ENCODE measurements at places on chromosomes 12 and 14.
A peak's percentile ranks its signal among the peaks of the same experiment; 100 is the strongest.

- DNase-seq: no peak
Measured at GRCh38 chr12:58504143-58504938, 416.0 kb downstream of the LRIG3 start.

DNA sequence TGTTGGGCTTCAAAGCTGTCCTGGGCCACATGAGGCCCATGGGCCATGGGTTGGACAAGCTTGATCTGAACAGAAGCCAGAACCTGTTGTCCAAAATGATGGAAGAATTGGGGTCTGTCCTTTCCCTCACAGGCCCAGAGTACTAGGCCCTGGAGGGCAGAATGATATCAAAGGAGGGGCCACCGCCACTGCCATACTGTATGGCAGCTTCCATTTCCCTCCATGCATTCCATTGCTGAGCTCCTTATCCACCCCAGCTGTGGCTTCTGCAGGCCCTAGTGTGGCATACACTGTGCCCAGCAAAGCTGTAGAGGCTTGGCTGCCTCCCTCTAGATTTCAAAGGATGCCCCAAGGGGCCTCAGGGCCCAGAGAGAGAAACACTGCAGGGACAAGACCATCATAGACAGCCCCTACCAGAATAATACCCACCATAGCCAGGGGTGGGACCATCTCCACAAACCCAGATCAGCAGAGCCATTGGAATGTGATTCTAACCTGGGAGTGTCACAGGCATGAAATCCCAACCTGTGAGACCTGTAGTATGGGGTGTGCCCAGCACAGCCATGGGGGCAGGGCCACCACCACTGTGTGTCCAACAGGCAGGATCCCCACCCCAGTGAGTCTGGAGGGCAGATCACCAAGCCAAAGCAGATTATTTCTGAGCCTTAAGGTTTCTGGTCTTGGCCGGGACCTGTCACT, 61.4 kb upstream of the BEGAIN start:
- no peak for DNase-seq

GRCh38 chr14:67360470-67361206, 510 bp downstream of the EIF2S1 start:
- no peak for DNase-seq

GRCh38 chr12:54337854-54338650, 13.1 kb downstream of the COPZ1 start:
- no peak for DNase-seq

DNA sequence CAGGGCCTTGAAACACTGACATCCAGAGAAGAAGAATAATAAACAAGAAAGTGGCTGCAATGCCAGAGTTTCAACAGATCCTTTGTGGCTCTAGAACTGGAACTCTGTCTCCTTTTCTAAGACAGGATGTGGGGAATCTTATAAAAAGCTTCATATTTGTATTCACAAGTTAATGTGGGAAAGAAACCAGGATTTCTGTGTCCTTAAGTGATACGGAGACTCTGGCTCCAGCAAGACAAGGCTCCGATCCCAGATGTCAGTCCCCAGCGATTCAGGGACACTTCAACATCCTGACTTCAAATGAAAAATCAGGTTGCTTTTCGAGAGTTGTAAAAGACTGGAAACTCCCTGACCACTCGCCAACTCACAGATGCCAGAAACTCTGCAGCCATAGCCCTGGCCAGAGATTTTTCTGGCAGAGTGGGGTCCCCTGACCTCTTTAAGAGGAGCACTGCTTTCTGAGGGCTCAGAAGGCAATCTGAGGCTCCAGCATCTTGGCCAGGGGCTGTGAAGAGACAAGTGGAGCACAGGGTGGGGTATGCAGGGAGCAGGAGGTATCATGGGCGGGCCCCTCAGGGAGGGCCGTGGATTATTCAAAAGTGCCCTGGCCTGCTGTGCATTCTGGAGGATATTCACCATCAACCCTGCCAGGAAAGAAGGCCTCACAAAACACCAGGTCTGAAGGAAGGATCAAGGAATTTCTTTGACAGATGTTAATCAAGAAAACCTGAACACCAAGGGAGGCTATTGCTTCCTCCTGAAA, 53.3 kb downstream of the TMX1 start:
- DNase-seq: no peak

GRCh38 chr14:71931492-71932228, 569 bp upstream of the RGS6 start:
- DNase-seq: no peak

- DNase-seq: no peak
Measured at GRCh38 chr12:69238589-69239351, 599 bp upstream of the CPSF6 start.

GRCh38 chr12:94099632-94100031, 48.7 kb upstream of the PLXNC1 start:
- DNase-seq: no peak

- peak; percentile 22 for DNase-seq
Measured at GRCh38 chr14:75303381-75303789, 24.8 kb downstream of the FOS start.

- no peak for DNase-seq
Measured at GRCh38 chr12:115910057-115910456, 367.4 kb downstream of the MED13L start.

- DNase-seq: no peak
Measured at GRCh38 chr12:69508621-69509020, 38.4 kb downstream of the FRS2 start.

- no peak for DNase-seq
Measured at GRCh38 chr12:8584004-8584403, 28.7 kb downstream of the AICDA start.

- no peak for DNase-seq
Measured at GRCh38 chr14:100615736-100616695, 28.8 kb upstream of the BEGAIN start.

- DNase-seq: no peak
Measured at GRCh38 chr12:113929312-113929989, 36.7 kb downstream of the RBM19 start.

DNA sequence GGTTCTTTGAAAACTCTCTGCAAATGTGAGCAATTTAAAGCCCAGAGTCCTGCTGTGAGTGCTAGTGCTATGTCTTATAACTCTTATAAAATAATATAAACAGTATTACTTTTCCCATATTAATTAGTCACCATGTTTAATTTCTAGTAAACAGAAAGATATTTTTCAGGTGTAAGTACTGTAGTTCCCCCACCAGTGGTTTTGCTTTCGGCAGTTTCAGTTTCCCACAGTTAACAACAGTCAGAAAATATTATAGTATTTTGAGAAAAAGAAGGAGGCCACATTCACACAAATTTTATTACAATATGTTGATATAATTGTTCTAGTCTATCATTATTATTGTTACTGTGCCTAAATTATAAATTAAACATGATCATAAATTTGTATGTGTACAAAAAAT, 800.5 kb downstream of the LRFN5 start:
- no peak for DNase-seq

DNA sequence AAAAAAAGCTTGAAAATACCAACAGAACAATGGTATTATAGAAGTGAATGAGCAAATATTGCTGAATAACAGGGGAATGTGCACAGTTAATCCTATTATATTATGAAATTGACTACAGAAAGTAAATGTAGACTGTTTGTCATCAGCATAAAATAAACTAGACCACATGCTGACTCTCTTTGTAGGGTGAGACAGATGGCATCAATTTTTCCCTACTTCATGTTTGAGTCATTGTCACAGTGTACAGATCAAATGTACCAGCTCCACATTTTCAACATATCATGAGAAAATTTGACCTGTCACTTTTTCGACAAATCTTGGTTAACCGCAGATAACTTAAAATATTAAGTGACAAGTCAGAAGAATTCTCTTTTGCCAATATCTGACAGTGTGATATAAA, 421.0 kb downstream of the RPL10L start:
- DNase-seq: no peak

- DNase-seq: no peak
Measured at GRCh38 chr14:92973261-92973797, 50.4 kb downstream of the CHGA start.

GRCh38 chr14:32710731-32711680, 227.7 kb upstream of the NPAS3 start:
- no peak for DNase-seq

- no peak for DNase-seq
Measured at GRCh38 chr14:61488417-61489401, 167.3 kb downstream of the PRKCH start.

DNA sequence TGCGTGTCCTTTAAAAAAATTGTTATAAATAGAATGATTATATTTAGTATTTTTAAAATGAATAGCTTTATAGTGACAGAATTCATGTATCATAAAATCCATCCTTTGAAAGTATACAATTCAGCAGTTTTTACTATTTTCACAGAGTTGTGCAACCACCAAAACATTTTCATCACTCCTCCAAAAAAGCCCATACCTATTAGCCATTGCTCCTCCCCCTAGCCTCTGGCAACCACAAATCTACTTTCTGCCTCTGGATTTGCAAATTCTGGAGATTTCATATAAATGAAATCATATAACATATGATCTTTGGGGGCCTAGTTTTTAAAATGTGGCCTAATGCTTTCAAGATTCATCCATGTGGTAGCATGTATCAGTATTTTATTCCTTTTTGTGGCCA, 117.9 kb upstream of the MED13L start:
- no peak for DNase-seq

DNA sequence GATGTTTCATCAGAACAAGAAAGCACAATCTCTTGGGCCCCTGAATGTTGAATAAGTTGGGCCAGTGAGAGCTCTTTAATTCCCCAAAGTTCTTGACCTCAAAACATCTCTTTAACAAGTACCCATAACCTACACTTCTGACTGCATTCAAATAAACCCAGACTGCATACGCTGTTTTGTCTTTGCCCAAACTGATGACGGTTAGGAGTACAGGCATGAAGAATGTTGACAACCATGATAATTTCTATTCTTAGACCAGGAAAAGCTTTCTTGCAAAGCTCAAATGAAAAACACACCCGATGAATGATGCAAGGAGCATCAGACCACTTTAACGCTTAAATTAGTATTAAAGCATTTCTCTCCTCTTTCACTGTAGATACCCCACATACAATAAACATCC, 11.7 kb upstream of the RAB3IP start:
- DNase-seq: no peak

DNA sequence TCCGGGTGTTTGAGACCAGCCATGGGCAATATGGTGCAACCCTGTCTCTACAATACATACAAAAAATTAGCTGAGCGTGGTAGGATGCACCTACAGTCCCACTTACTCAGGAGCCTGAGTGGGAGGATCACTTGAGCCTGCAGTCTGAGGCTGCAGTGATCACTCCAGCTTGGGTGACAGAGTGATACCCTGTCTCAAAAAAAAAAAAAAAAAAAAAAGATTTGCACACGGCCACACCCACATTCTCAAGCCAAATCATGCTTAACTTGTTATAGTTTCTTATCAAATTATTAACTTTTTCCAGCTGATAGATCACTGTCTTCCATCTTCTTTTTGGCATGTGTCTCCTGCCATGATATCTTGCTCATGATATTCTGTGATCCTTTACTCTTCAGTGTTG, 6.8 kb downstream of the DRAM1 start:
- no peak for DNase-seq

DNA sequence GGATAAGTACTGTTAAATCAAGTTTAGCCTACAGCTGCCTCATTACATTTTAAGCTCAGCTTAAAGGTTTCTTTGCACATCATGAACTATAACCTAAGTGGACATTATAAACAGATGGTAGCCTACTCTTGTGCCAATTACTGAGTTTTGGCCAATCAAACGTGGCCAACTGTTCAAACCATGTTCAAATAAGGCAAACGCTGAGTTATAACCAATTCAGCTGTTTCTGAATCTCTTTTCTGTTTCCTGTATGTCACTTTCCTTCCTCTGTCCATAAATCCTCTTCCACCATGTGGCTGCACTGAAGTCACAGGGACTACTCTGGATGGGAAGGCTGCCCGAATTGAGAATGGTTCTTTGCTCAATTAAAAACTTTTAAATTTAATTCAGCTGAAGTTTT, 98.4 kb downstream of the BCAT1 start:
- no peak for DNase-seq

DNA sequence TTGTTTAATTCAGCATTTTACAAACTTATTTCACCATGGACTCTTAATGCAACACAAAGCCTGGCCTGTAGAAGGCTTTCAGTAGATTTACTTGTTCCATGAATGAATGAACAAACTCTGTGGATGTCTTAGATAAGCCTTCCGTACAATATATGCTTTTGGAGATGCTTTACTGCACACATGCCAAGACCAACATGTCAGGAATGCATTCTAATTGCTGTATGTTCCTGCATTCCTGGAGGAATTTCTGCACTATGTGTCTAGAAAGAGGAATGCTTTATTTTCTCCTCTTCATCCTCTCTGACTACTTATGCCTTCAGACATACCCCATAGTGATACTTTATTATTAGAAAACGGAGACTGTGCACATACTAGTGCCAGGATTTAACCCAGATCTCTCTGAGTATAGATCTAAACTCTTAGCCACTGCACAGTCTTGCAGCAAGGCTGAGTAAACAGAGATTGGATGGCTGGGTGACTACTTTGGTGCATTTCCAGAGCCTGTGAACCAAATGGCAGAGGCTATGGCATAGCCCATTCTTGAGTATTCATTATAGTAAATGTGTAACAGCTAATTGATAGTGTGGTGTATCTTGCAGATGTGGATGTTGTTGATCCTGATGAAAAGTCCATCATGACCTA, 108.2 kb downstream of the SYNE2 start:
- DNase-seq: no peak

GRCh38 chr12:7859552-7859951, 13.2 kb downstream of the SLC2A14 start:
- no peak for DNase-seq

- no peak for DNase-seq
Measured at GRCh38 chr14:69999261-69999674, 120.1 kb downstream of the SMOC1 start.

DNA sequence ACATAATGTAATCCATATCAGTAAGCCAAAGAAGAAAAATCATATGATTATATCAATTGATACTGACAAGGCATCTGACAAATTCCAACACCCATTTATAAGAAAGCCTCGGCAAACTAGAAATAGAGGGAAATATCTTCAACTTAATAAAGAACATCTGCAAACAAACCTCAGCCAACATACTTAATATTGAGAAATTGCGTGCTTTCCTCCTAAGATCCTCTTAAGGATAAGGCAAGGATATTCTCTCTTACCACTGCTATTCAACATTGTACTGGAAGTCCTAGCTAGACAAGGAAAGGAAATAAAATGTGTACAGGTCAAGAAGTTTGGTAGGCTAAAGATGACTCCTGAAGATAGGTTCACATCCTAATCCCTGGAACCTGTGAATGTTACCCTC, 115.9 kb downstream of the DERA start:
- DNase-seq: no peak

- DNase-seq: no peak
Measured at GRCh38 chr12:549476-550082, 89.8 kb downstream of the B4GALNT3 start.

- no peak for DNase-seq
Measured at GRCh38 chr12:96170762-96171161, 23.4 kb upstream of the ELK3 start.

- no peak for DNase-seq
Measured at GRCh38 chr14:34075042-34075744, 124.3 kb upstream of the EGLN3 start.

- DNase-seq: no peak
Measured at GRCh38 chr12:126935435-126935834, 1331.5 kb upstream of the TMEM132C start.

- DNase-seq: no peak
Measured at GRCh38 chr14:68981139-68981538, 2.0 kb upstream of the ACTN1 start.

- no peak for DNase-seq
Measured at GRCh38 chr12:68624933-68625332, 14.2 kb downstream of the RAP1B start.

GRCh38 chr14:35438910-35439713, 34.6 kb upstream of the NFKBIA start:
- DNase-seq: no peak

GRCh38 chr12:113055594-113056380, 743 bp upstream of the DTX1 start:
- no peak for DNase-seq

Measured in effector memory CD4-positive, alpha-beta T cell (primary cell).